Activated gamma-delta T cell treated with Interleukin-2 at 50 U/mL for 16 hours (primary cell): ENCODE measurements at places on chromosomes 11 and 22.
A peak's percentile ranks its signal among the peaks of the same experiment; 100 is the strongest.

- DNase-seq: no peak
These were observed 11.2 kb downstream of the TOM1 start for GRCh38 chr22:35310556-35311550.

- DNase-seq: no peak
These were observed 52.9 kb downstream of the ST14 start for GRCh38 chr11:130212431-130212961.

- no peak for DNase-seq
These were observed 624.5 kb downstream of the TBC1D22A start for GRCh38 chr22:47386812-47387510.

GRCh38 chr11:69429716-69430491 is 51.6 kb upstream of the LINC01488 start:
- no peak for DNase-seq

- DNase-seq: no peak
These were observed 69.0 kb downstream of the MED15 start for GRCh38 chr22:20576445-20576816.

DNA sequence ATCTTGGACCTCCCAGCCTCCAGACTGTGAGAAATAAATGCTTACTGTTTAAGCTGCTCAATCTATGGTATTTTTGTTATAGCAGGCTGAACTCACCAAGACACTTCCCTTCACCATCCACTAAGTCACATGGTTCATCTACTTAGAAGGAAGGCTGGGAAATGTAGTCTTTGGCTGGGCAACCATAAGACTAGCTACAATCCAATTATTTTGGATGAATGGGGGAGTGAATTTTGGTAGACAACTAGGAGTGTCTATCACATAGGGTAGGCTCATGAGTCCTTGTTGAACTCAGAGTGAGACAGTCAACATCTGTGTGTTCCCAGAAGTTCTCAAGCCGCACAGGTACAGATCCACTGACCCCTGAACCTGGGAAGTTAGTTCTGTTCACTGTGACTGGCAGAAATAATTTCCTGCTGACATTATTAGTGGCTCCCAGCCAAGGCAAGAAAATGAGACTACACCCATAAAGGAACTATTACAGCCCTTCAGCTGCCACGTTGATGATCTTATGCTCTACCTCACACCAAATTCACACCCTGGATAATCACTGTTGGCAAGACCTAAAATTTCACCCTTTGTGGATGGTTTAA is 3.1 kb upstream of the SLC35C1 start:
- DNase-seq: no peak

DNA sequence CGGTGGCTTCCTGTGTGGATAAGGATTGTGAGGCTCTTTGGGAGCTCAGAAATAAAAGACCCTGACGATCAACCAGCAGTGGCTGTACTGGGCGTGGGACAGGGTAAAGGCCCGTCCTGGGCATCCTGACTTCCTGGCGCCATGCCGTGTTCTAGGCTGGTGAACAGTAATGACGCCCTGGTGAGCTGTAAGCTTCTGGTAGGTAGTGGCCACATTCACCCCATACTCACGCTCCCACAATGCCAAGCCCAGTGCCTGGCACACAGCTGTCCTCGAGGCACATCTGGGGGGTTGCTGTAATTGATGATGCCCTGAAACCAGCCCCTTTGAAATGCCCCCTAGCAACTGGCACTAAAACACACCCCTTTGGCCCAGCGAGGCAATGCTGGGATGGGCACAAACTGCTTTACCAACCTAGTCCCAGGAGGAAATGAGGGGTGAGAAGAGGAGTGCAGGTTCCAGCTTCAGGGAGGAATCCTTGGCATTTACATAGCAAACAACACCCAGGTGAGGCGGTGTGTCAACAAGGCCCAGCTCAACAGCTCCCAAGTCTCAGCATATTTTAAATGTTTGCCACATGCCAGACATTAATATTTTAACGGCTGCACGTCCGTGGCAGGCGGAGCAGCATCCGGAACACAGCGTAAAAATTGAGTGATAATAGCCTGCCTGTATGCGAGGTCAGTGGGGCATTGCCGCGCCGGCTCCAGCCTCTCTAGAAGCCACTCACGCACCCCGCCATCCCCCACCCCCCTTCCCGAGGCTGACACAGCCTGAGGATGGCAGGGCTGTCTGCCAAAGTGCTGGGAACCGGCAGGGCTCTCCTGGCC is 79.3 kb downstream of the DSCAML1 start:
- no peak for DNase-seq

GRCh38 chr11:31050061-31050765 is 319.3 kb downstream of the DCDC1 start:
- DNase-seq: no peak

DNA sequence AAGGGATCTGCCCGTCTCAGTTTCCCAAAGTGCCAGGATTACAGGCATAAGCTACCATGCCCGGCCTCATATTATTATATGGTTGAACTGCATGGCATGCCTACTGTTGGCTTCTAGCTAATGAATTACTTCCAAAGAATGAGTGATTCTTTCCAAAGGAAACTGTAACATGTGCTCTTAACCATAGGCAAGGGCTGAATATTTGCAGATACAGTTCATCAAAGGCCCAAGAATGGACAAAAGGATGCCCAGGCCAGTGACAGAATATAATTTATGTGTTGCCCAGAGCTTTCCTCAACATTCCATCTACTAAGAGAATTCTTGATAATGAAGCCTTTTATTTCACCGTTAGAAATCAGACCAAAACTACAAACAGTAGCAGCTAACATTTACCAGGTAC is 27.0 kb upstream of the CCDC89 start:
- DNase-seq: no peak

GRCh38 chr22:17477391-17477833 is 85.9 kb upstream of the SLC25A18 start:
- DNase-seq: no peak

GRCh38 chr11:70481625-70482528 is 83.5 kb downstream of the CTTN start:
- DNase-seq: no peak

GRCh38 chr11:85665733-85666132 is 804 bp upstream of the CREBZF start:
- no peak for DNase-seq

- DNase-seq: no peak
These were observed 10.1 kb downstream of the PHF21B start for GRCh38 chr22:44999687-45000086.

GRCh38 chr11:125933030-125933813 is 12.6 kb upstream of the VSIG10L2 start:
- DNase-seq: no peak

- DNase-seq: no peak
These were observed 2.1 kb upstream of the MADD start for GRCh38 chr11:47267876-47268275.

DNA sequence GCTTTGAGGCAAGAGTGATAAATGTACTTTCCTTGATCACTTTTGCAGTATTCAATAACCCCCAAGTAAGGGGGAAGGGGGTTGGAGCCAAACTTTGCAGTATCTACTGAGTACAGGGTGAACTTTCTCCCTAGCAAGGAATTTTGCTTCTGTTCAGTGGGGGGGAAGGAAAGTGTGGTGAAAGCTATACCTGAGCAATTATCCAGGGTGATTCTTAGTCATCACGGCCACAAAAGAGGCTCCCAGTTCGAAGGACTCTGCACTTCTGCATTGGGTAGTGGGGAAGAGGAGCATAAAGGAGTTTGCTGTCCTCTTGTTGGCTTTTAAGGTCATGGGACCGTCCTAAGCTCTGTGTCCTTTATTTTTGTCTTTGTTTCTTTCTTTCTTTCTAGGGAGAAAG is 346.5 kb upstream of the SYN3 start:
- DNase-seq: no peak

GRCh38 chr11:134034496-134035381 is 34.1 kb upstream of the JAM3 start:
- DNase-seq: no peak

- DNase-seq: no peak
These were observed 261.5 kb downstream of the BRD1 start for GRCh38 chr22:49566141-49566541.

DNA sequence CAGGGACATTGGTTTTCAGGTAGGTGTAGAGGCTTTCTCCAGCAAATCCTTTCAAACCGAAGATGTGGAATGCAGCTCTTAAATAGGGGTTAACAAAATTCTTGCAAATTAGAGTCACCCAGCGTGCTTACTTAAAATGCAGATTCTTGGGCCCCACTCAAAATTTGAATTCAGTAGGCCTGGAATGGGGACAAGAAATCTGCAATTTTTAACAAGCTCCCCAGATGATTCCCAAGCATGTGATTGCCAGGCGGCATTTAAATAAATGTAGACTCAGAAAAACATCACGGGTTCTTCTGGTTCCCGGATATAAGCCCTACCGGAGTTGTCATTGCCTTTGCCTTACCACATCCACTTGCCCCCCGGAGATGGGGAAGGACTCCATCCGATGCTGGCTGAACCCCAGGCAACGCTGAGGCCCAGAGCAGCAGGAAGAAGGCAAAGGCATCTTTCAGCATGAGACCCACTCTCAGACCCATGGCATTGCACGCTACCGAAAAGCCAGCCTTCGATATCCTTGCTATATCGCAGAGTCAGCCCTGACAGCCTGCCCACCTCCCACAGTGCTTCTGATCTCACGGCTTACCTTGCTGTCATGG is 134.2 kb downstream of the DSCAML1 start:
- no peak for DNase-seq

DNA sequence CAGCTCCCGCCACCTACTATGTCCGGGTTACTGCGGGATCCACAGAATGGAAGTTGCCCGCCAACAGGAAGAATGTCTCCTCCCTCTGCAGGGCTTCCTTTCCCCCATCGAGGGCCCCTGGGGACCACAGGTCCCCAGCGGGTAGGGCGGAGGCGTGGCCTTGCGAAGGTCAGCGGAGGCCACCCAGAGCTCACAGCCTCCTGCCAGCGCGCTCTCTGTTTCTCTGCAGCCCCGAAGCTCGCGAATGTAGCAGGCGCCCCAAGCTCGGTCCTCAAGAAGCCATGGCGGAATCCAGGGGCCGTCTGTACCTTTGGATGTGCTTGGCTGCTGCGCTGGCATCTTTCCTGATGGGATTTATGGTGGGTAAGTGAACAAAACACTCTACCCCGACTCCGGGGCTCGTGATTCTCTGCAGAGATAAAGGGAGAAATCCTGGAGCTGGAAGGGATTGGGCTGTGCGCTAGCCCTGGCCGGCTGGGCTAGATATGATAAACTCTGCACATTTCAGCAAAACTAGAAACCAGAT is at the start of gene NAALAD2:
TSS of gene NAALAD2 (plus strand) at position 186 of the 526 bp plus-strand sequence. CDS start at position 282, 96 bp downstream.
- DNase-seq: no peak

- DNase-seq: no peak
These were observed 412.5 kb downstream of the SHANK2 start for GRCh38 chr11:70839851-70840250.

GRCh38 chr11:75504501-75504900 is 21.2 kb downstream of the GDPD5 start:
- DNase-seq: no peak

DNA sequence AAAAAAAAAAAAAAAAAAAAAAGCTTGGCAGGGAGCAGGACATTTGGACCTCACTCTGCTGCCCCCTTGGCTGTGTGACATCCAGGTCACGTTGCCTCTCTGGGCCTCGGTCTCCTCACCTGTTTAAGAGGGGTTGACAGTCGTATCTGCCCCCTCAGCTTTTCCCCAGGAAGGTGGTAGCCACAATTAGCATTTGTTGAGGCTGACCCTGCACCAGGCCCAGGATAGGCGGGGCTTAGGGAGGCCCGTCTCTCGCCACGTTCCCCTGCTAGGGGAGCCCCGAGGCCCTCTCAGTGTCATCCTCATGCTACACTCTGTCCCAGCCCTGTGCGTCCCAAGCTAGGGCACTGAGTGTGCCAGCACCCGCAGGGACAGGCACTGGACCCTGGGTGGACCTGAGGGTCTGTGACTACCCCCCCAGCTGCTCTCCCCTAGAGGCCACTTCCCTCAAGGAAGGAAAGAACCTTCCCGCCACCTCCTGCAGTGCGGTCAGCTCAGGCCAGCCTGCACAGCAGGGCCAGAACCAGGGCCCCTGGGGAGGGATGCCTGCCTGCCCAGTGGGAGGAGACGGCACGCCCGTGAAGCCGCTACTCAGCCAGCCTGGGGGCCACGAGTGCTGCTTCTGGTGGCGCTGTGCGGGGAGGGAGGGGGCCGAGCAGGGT is 38.5 kb upstream of the PPARA start:
- no peak for DNase-seq

GRCh38 chr11:18705651-18706281 is 7.2 kb downstream of the TMEM86A start:
- DNase-seq: peak; percentile 18
